MCF 10A (cell line): ENCODE measurements at places on chromosomes 1 and 21. TPM values are rescaled to one million over a fixed set of nuclear protein-coding genes. Genes with fewer than 3 reads are reported as not detected.

DNA sequence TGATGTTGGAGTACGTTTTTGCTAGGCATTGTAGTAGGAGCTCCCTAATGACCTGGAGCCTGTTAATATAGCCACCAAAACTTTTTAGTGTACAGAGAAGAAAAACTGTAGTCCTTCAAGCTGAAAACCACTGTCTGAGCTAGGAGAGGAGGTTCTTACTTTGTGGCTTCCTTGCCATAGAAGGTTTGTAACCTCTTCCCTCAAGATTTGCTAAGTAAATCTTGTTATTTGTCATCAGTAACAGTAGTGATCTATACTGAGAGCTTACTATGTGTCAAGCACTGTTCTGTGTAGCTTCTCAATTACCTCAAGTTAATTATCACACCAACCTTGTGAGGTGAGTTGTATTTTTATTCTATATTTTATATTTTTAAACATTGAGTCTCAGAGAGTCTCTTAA, 21.2 kb upstream of the LRRC8C start:
- H3K4me3 ChIP-seq: no peak overlapping the region
- no peaks in the 10 kb centered on the region for H3K27me3 ChIP-seq
- H3K36me3 ChIP-seq: peaks cover 6% of the 10 kb centered on the region
- DNase-seq: no peak
- peaks cover 10% of the 10 kb centered on the region for H3K4me1 ChIP-seq

DNA sequence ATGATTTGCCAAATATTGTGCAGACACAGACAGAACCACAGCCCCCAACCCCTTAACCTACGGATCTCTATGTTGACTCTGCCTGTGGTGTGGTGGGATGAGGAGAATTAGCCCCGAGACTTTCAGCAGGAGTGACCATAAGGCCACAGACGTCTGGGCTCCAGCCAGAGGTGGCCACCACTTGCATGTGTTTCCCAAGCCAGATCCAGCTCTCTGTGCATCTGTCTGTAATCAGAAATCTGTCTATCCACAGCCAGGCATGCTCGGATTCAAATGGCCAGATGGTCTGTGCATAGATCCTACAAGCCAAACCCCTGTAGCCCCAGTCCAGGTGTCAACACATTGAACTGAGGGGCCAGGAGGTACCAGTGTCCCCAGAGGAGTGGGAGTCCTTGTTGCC, 140.6 kb downstream of the SYF2 start:
- no peaks in the 10 kb centered on the region for H3K4me1 ChIP-seq
- no peaks in the 10 kb centered on the region for H3K36me3 ChIP-seq
- H3K27ac ChIP-seq: no peak overlapping the region
- H3K27me3 ChIP-seq: peaks cover 12% of the 10 kb centered on the region

DNA sequence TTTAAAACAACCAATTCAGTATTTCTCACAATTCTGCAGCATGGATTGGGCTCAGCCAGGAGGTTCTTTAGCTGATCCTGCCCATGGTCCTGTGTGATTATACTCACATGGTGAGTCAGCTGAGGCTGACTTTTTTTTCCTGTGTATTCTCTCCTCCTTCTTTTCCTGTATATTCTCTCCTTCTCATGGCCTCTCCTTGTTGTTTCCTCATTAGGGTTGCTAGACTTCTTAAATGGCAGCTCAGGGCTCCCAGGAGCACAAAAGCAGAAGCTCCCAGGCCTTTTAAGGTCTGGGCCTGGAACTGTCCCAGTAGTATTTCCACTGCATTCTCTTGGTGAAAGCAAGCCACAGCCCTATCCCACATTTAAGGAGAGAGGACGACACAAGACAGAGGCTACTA, 26.8 kb downstream of the VANGL1 start:
- H3K27ac ChIP-seq: peak overlapping the region; percentile 75
- peaks cover 10% of the 10 kb centered on the region for H3K36me3 ChIP-seq
- H3K4me1 ChIP-seq: peaks cover 27% of the 10 kb centered on the region
- DNase-seq: no peak
- H3K4me3 ChIP-seq: no peak overlapping the region

- peaks cover 60% of the 10 kb centered on the region for H3K27me3 ChIP-seq
- H3K4me3 ChIP-seq: no peak overlapping the region
- H3K27ac ChIP-seq: no peak overlapping the region
- no peaks in the 10 kb centered on the region for H3K36me3 ChIP-seq
- DNase-seq: no peak
These were observed 134.2 kb downstream of the PGBD5 start for GRCh38 chr1:230291731-230292620.

DNA sequence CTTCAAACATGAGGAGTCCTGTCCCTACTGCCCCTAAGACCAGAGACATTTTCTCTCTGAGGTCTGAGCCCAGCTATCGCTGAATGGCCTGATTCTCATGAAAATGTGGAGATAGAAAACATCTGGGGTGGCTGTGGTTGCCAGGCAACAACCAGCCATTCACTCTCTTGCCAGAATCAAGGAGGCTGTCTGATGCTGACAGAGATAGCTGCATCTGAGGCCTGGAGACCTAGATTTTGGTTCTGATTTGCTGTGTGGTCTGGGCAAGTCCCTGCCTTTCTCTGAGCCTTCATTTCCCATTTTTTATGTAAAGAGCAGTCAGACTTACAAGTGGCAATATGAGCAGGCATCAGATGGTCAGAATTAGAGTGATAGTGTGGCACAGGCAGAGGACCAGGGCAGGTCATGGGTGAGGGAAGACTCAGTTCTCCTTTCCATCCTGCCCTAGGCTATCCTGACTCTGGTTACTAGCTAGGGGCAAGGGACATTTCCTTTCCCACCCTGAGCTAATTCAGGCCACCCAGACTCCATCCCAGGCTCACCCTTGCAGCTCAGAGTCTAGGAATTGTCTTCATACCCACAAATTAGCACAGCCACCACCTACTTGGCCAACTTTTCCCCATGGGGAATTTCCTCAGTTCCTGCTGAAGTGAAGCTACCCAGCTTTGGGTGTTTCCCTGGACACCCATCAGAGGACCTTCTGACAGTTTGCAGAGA, 20.0 kb upstream of the RNF19B start:
- peaks cover 22% of the 10 kb centered on the region for H3K4me1 ChIP-seq
- no peak overlapping the region for H3K4me3 ChIP-seq
- H3K27me3 ChIP-seq: no peaks in the 10 kb centered on the region
- DNase-seq: no peak

- no peak for DNase-seq
- no peak overlapping the region for H3K27ac ChIP-seq
- no peak overlapping the region for H3K4me3 ChIP-seq
- no peaks in the 10 kb centered on the region for H3K27me3 ChIP-seq
- no peaks in the 10 kb centered on the region for H3K4me1 ChIP-seq
- H3K36me3 ChIP-seq: peaks cover 45% of the 10 kb centered on the region
These were observed 51.8 kb downstream of the CD160 start for GRCh38 chr1:145771056-145771455.

- no peak for DNase-seq
- H3K27me3 ChIP-seq: no peaks in the 10 kb centered on the region
- H3K36me3 ChIP-seq: peaks cover 29% of the 10 kb centered on the region
- H3K4me3 ChIP-seq: no peak overlapping the region
- H3K27ac ChIP-seq: no peak overlapping the region
These were observed 3.3 kb downstream of the SUMO3 start for GRCh38 chr21:44814498-44815023.

Gene SMCP
- total RNA-seq: not detected in 2 replicates
